ENCODE measurements at places on chromosomes 6 and 20. TPM values are rescaled to one million over a fixed set of nuclear protein-coding genes. Genes with fewer than 3 reads are reported as not detected.

The CLIC5 gene
- total RNA-seq = not detected

The POPDC3 gene
- total RNA-seq = 6.7 TPM

The DEFB116 gene
- not detected for total RNA-seq

The PAK5 gene
- total RNA-seq = not detected

The TRIM38 gene
- total RNA-seq = 14.4 TPM

The KCNQ2 gene
- not detected for total RNA-seq

The SCRT2 gene
- total RNA-seq = not detected

The FAM83D gene
- 21.3 TPM for total RNA-seq

The TPBG gene
- 24.9 TPM for total RNA-seq

The KIAA1755 gene
- 2.8 TPM for total RNA-seq

The POM121L2 gene
- not detected for total RNA-seq

The KIF6 gene
- total RNA-seq = 0.83 TPM

The SEMG1 gene
- total RNA-seq = not detected

The ADGRB3 gene
- 0.77 TPM for total RNA-seq

The ADGRF4 gene
- total RNA-seq = under 0.01 TPM

The GTSF1L gene
- total RNA-seq = not detected

The TNF gene
- not detected for total RNA-seq

The TAB2 gene
- 27.2 TPM for total RNA-seq

The HRH3 gene
- not detected for total RNA-seq

The SH3BGRL2 gene
- total RNA-seq = 3.3 TPM

The SLC16A10 gene
- total RNA-seq = not detected

The IL20RA gene
- total RNA-seq = 0.33 TPM

The MICB gene
- 17.2 TPM for total RNA-seq

The NKX2-2 gene
- total RNA-seq = not detected

The ZSCAN23 gene
- total RNA-seq = 5.1 TPM

The SPINT3 gene
- total RNA-seq = not detected

The LY6G6D gene
- not detected for total RNA-seq

The KCNK16 gene
- total RNA-seq = not detected

The BTBD9 gene
- total RNA-seq = 13.4 TPM

The LGSN gene
- total RNA-seq = under 0.01 TPM

The NMBR gene
- under 0.01 TPM for total RNA-seq

The PCIF1 gene
- 9.9 TPM for total RNA-seq

The DEFB124 gene
- total RNA-seq = not detected

The CCR6 gene
- not detected for total RNA-seq

The RGS17 gene
- 5.9 TPM for total RNA-seq

Measured in fibroblast of lung (primary cell).